ENCODE measurements at places on chromosomes 12 and 14. TPM values are rescaled to one million over a fixed set of nuclear protein-coding genes. Genes with fewer than 3 reads are reported as not detected.

Gene TAS2R9
- not detected for total RNA-seq

Gene AHNAK2
- total RNA-seq = 72.0 TPM

Gene TSHR
- 0.98 TPM for total RNA-seq

DNA sequence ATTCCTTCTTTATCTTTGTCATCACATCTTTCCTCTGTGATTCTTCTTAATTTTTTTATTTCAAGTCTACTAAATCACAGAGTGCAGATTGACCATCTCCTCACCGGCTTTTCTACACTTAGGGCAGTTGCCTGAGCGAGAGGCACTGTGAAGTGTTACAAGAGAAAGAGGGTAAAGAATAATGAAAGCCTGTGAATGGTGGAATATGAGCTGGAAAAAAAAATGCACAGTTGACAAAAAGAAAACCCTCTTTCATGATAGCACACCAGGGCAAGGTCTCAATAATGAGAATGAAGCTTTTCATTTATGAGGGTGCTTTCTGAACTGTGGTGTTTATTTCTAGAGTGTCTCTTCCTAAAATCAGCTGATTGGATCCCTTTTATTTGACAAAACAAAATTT lies 106.2 kb upstream of the PDE3A start:
- no peaks in the 10 kb centered on the region for H3K27me3 ChIP-seq
- H3K36me3 ChIP-seq = no peaks in the 10 kb centered on the region
- H3K4me3 ChIP-seq = no peak overlapping the region
- no peaks in the 10 kb centered on the region for H3K4me1 ChIP-seq
- no peak for DNase-seq

DNA sequence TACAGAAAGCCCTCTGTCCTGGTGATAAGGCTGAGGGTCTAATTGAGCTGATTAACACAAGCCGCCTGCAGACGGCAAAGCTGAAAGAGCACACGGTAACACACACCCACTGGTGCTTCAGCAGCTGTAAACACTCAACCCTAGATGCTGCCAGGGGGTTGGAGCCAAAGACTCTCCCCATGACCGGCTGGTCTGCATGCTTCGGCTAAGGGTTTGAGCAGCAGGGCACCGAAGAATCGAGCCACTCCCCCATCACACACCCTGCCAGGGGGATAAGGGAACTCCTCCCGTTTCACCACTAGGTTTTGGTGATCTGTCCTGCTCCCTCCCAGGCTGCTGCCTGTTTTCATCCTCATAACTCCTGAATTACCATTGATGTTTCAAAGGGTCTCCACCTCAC lies 141.0 kb upstream of the OVCH1 start:
- H3K4me1 ChIP-seq = no peaks in the 10 kb centered on the region
- H3K4me3 ChIP-seq = no peak overlapping the region
- peak; percentile 41 for DNase-seq
- H3K36me3 ChIP-seq = no peaks in the 10 kb centered on the region

DNA sequence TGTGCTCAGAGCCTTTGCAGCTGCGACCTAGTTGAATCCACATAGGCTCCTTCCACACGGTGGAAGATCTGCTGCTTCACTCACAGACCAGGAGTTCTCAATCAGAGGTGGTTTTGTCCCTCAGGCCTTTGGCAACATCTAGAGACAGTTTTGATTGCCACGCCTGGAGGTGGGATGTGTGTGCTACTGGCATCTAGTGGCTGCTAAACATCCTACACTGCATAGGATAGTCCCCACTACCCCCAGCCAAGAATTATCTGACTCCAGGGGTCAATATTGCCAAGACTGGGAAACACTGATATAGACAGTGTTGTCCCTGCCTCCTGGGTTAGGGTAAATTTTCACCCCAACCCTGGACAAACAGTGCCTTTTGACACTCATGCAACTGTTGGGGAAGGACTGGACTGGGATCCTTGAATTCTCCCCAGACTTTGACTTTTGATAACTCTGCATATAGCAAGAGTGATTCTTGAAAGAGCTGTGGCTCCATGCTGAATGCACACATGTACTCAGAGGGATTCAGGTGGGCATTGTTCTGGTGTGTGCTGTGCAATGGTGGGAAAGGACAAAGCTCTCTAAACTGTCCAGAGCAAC lies 39.8 kb downstream of the BAZ2A start:
- no peak for DNase-seq
- H3K4me1 ChIP-seq = peaks cover 2% of the 10 kb centered on the region
- peaks cover 19% of the 10 kb centered on the region for H3K36me3 ChIP-seq
- no peak overlapping the region for H3K27ac ChIP-seq
- H3K4me3 ChIP-seq = no peak overlapping the region

Gene FGF23
- not detected for total RNA-seq

DNA sequence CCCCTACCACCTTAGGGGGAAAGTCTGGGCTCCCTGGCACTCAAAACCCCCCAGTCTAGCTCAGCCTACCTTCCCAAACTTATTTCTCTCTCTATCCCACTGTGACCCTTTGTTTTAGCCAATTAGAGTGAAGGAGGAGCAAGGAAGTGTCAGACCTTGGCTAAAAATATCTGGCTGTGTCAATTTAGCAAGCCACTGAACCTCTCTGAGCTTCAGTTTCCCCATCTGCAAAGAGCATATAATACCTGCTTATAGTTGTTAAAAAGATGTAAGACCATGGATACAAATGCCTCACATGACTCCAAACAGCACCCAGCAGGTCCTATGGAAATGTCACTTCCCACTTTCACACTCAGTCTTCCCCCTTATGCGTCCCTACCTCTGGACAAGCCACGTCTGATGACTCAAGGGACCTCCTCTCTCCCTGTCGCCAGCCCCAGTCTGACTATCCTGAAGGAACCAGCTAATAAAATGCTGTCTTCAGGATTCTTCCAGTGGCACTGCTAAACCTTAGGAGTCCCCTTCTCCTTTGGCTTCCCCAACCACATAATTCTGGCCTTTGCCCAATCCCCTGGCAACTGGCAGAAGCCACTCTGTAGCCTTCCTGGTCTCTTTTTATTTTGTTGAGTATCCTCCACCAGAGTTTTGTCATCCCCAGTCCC lies 19.3 kb downstream of the FOXN3 start:
- no peaks in the 10 kb centered on the region for H3K36me3 ChIP-seq
- H3K27ac ChIP-seq = no peak overlapping the region
- no peak for DNase-seq
- no peak overlapping the region for H3K4me3 ChIP-seq

GRCh38 chr12:94762943-94763342 lies 112.6 kb upstream of the TMCC3 start:
- no peak overlapping the region for H3K27ac ChIP-seq
- H3K4me1 ChIP-seq = no peaks in the 10 kb centered on the region
- no peak overlapping the region for H3K4me3 ChIP-seq
- no peaks in the 10 kb centered on the region for H3K27me3 ChIP-seq
- no peaks in the 10 kb centered on the region for H3K36me3 ChIP-seq
- DNase-seq = no peak

Data from kidney (tissue), 22 donors.